ENCODE measurements at places on chromosomes 5 and 9.

DNA sequence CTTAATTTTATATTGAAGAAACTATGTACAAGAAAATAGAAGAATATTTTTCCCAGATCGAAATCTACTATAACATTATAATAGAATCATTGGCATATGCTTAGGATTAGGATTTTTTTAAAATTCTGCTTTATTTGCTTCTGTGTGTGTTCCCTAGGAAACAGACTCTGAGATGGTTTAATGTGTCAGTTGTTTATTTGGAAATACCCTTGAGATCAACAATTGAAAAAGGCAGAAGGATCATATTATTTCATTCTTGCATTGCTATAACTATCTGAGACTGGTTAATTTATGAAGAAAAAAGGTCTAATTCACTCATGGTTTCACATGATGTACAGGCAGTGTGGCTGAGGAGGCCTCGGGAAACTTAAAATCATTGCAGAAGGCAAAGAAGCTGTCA lies 622.6 kb downstream of the PRR16 start:
- DNase-seq = no peak

- DNase-seq = no peak
These were observed 11.4 kb downstream of the TMEM245 start for GRCh38 chr9:109108318-109108717.

GRCh38 chr9:112575107-112575506 lies 88.5 kb downstream of the KIAA1958 start:
- no peak for DNase-seq

GRCh38 chr5:167771571-167771970 lies 519.9 kb upstream of the WWC1 start:
- DNase-seq = no peak

- peak; percentile 79 for DNase-seq
These were observed 206.0 kb upstream of the WWC1 start for GRCh38 chr5:168085261-168086031.

GRCh38 chr5:65480306-65480865 lies 1.3 kb downstream of the ADAMTS6 start:
- peak; percentile 40 for DNase-seq

All from common myeloid progenitor, CD34-positive (primary cell).